Jurkat, Clone E6-1 (cell line): ENCODE measurements at places on chromosomes 5 and 9.

DNA sequence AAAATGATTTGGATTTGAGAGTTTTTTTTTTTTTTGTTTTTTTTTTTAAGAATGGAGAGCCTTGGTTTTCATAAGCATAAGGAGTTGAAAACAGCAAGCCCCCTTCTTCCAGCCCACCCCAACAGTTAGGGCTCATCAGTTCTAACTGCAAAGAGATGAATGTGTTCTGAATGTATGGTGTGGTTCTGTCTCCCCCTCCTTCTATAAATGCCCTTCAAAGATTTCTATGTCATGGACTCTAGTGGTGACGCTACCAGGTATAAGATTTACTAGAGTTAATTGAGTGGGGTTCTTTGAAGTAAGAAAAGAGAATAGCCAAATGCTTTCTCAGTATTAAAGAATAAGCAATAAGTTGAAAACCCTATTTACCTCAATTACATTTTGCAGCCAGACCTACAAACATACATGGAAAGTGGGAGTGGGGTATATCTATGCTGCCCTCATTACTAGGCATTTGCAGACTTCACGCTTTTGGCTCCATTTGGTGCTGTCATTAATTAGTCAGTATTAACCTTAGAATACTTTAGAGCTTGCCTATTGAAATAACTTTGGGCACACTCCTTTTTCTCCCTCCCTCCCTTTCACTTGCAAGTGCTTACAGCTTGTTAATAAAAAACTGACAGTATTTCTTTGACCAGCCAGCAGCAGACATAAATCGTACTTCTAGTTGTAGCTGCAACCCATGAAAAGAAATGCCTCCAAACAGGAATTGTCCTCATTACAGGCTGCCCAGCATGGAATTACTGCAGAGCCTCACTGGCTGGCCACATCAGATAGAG is 667.2 kb upstream of the ZNF608 start:
- no peak for DNase-seq

- no peak for DNase-seq
These were observed 156.9 kb downstream of the CNTLN start for GRCh38 chr9:17291766-17292165.

DNA sequence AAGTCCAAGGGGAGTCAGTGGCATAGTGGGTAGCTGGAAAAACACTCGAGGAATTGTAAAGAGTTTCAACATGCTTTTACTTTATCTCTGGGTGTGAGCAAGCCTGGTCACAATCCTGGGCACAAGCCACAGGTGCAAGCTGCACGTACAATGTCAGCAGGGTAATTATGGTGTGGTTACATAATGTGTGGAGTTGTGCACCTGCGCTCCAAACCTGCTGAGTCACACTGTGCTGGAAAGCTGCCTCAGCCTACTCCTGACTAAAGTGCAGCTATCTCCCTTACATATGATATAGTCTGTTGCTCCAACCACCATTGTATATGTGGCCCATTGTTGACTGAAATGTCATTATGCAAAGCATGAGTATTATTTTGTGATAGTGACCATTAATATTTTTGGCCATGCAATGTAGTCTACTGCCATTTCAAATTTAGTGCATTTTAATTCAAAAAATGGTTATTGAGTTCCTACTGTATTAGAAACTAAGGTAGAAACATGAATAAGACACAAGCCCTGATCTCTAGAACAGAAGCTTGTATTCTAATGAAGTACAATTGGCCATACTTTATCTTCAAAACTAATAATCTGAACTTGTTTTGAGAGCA is 160.9 kb upstream of the SLC30A5 start:
- peak; percentile 53 for DNase-seq

- DNase-seq = no peak
These were observed 10.5 kb upstream of the MYOT start for GRCh38 chr5:137856916-137857862.

DNA sequence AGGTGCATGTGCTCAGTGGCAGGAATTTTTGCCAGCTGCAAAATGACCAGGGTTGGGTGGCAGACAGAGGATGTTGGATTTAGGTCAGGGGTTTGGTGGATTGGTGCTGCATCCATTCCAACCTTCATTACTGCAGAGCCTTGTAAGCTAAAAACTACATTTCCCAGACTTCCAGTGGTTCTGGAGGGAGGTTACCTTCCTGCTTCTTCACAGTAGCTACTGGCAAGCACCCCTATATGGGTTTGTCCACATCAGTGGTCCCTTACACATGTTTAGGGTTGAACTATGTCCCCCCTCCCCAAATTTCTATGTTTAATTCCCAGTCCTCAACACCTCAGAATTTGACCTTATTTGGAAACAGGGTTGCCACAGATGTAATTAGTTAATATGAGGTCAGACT is 20.7 kb upstream of the IL17B start:
- DNase-seq = no peak

GRCh38 chr5:150675069-150675468 is 14.0 kb downstream of the MYOZ3 start:
- DNase-seq = no peak

- DNase-seq = no peak
These were observed 77.9 kb upstream of the ICE1 start for GRCh38 chr5:5344606-5345005.

DNA sequence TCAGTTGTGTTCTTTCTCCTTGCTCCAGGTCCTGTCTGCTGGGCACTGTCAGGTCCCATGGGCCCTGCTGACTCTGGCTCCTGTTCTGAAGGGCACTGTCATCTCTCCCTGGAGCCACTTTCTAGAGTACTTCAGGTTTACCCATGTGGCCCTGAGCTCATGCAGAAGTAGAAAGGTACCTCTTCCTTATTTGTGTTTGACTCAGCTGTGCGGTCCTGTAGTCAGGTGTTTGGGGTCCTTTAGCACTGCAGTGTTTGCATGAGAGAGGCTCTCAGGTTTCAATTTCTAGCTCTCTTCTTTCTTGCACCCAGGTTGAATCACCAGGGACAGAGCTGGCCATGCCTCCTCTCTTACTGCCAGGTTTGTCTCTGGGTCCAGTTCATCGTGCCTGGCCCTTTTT is 71.5 kb downstream of the HSPA4 start:
- no peak for DNase-seq

- DNase-seq = no peak
These were observed 14.0 kb downstream of the AQP7 start for GRCh38 chr9:33388110-33388994.

DNA sequence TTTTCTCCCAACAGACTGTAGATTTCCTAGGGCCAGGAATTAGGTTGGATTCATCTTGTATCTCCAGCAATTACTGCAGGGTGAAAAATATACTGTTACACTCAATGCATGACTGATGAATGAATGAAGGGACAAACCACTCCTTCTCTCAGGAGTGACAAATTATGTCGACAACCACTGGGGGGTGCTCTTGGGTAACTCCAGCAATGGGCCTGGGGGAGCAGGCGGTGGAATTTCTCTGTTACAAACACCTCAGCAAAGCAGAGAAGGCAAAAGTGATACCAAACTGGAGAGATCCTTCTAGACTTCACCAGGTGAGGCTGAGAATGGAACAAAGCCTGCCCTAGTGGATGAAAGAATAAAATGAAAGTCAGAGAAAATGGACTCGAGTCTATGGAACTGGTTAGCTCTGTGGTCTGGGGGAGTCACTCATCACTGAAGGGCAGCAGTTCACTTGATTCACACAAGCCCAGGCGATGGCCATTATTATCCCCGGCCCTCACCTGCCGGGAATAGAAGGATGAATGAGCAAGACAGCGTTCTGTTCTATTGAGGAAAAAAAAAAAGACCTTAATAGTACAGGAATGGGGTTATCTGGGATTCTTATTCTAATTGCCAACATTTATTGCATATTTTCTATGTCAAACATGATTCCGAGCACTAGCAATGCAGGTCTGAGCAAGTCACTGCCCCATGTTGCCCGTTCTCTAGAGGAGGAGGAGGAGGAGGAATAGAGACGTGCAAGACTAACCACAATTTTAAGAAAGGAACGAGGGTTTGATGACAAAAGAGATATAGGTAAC is 341.1 kb downstream of the ASTN2 start:
- peak; percentile 16 for DNase-seq

GRCh38 chr9:134433101-134433500 is 106.8 kb downstream of the RXRA start:
- DNase-seq = no peak

DNA sequence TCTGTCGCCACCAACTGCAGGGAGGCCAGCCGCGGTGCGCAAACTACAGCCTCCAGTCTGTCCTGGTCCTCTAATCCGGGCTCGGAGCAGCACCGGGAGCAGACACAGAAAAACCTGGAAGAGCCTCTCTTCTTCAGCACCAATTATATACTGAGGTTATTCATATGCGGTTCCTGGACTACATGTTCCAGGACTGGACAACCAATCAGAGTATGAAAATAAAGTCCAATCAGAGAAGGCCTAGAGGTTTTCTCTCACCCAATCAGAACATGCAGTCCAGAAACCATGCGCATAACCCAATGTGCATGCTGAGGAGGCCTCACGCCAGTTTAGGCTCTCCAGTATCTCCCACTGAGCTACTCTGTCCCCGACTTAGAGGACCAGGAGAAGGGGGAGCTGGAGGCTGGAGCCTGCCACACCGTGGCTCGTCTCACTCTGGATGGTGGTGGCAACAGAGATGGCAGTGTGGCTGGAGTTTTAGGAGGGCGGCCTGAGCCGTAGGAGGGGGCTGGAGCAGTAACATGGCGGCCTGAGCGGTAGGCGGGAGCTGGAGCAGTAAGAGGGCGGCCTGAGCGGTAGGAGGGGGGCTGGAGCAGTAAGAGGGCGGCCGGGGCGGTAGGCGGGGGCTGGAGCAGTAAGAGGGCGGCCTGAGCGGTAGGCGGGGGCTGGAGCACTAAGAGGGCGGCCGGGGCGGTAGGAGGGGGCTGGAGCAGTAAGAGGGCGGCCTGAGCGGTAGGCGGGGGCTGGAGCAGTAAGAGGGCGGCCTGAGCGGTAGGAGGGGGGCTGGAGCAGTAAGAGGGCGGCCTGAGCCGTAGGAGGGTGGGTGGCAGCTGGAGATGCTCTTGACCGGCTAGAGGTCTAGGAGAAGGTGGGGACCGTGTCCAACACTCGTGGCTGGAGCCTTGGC is 20.4 kb upstream of the TRIM52 start:
- no peak for DNase-seq

DNA sequence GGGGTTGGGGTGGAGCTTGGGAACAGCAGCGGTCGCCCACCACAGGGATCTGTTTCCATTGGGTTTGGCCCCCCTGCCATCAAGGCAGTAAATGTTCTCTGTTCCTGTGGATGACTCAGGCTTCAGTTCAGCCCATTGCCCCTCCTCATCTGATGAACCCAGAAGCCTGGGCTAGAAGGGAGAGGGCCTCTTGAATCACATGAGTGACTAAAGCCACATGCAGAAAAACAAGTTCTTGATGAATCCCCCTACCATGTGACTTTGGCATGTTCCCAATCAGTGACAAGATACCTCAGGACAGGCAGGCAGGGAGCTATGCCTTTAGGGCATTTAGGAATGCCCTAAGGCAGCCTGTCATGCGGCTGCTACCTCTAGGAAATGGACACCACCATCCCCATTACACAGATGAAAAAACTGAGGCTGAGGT is 2.5 kb downstream of the SH3PXD2B start:
- no peak for DNase-seq

DNA sequence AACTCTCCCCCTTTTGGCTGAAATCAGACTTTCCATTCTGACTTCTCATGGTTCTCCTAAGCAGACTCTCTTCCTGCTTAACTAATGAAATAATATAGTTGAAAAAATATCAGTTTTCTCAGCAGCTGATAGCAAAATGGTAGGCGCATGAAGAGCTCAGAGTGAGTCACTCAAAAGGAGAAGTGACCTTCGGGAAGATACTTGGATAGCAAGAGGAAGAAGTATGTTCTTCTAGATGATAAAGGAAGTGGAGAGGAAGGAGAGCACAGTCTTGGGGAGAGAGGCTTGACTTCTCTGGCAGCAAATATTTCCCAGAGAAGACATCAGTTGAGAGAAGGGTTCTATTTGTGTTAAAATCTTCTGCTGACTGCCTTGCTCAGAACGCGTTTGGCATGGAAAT is 101.5 kb downstream of the TAF11L14 start:
- no peak for DNase-seq

- DNase-seq = no peak
These were observed at the start of gene PRLR for GRCh38 chr5:35230038-35230611. TSS of gene PRLR (minus strand) at chr5:35230487. CDS start at chr5:35089620, 140,867 bp downstream.
